ENCODE measurements at places on chromosomes 2 and 18.

GRCh38 chr2:182043861-182044260, 58.2 kb downstream of the PPP1R1C start:
- ATAC-seq, result no peak

DNA sequence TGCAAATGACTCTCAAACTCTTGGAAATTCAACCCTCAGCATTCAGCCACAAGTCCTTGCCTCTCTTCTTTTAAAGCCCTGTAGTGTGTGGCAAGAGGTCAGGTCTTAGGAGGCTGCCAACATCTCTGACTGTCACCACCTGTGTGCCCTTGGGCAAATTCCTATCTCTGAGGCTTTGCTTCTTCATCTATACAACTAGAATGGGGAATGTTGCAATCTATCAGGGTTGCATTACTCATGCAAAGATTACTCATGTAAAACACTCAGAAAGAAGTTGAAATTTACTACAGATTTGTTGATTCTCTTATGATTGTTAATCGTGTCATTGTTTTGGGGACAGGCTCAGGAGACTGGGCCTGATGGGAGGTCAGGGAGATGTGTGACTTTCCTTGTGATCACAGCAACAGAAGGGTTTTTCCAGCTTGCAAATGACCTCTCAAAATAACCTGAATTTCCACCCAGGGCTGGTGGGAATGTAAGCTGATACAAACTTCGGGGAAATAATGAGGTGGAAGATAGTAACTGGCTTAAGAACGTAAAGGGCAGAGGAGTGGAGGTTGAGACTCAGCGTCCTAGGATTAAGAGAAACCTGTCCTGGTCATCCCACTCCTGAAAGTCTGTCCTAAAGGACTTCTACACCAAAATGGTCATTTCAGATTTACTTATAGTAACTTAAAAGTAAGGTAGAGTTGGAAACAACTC, 32.1 kb upstream of the SIGLEC15 start:
- peak; percentile 75 for ATAC-seq

GRCh38 chr2:32937602-32938448, 8.9 kb upstream of the LTBP1 start:
- peak; percentile 83 for ATAC-seq

GRCh38 chr18:35059280-35059927, 18.2 kb downstream of the MAPRE2 start:
- no peak for ATAC-seq

All from SK-N-SH treated with all-trans-retinoic acid at 6 μM for 48 hours (cell line).